ENCODE measurements at places on chromosomes 12 and 14.

GRCh38 chr12:42361909-42362646 is 36.1 kb downstream of the PPHLN1 start:
- DNase-seq: no peak

DNA sequence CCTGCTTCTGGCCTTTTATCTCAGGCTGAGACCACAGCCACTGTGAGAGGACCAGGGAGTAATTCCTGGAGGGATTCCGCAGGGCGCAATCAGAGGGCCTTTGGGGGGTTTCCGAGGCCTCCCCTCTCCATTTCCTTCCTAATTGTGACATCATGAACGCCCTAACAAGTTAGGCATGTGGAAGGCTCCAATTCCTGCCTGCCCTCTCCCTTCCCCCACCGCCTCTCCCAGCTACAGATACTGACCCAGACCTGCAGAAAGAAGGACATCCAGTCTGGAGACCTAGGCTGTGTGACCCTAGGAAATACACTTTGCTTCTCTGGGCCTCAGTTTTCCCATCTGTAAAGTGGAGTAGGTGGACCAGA is 637.9 kb downstream of the MED13L start:
- no peak for DNase-seq

GRCh38 chr12:62986844-62987243 is 51.9 kb upstream of the PPM1H start:
- DNase-seq: no peak

DNA sequence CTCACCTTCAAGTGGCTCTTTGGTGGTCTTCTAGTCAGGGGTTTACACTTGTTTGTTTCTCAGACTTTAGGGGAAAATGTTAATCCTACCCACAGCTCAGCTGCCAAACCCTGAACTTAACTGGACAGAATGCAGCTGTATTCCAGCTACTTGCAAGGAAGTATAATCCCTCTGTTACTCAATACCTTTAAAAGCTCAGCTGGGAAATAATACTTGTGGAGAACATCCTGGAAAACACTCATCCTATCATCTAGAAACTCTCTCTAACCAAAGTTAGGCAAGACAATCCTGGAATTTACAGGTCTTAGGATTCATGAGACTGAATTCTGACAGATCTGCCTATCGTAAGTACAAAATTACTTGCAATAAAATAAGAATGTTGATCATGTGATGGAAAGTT is 404.1 kb downstream of the ADAMTS20 start:
- DNase-seq: no peak

- DNase-seq: no peak
Measured at GRCh38 chr14:23694949-23695663, 58.9 kb downstream of the DHRS2 start.

- no peak for DNase-seq
Measured at GRCh38 chr14:68987653-68988036, 8.5 kb upstream of the ACTN1 start.

GRCh38 chr12:89156340-89156739 is 196.0 kb downstream of the DUSP6 start:
- no peak for DNase-seq

DNA sequence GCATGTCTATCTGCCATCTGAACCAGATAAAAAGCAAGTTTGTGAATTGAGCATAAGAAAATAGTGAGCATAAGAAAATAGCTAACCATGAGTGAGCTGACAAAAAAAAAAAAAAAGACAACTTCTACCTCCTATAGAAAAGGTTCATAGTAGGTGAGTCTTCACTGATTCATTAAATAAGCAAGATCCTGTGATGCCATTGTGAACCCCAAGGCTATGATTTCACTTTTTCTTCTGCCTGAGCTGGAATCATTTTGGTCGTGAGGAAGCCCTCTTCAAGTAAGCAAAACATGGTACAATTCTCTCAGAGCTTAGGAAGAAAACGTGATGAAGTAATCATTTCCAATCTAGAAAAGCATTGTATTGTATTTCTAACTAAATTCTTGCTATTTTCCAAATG is 1.2 kb downstream of the PIK3C2G start:
- DNase-seq: no peak

- DNase-seq: no peak
Measured at GRCh38 chr12:57810450-57810849, 8.1 kb downstream of the AVIL start.

- no peak for DNase-seq
Measured at GRCh38 chr14:62455446-62455845, 589.8 kb downstream of the KCNH5 start.

DNA sequence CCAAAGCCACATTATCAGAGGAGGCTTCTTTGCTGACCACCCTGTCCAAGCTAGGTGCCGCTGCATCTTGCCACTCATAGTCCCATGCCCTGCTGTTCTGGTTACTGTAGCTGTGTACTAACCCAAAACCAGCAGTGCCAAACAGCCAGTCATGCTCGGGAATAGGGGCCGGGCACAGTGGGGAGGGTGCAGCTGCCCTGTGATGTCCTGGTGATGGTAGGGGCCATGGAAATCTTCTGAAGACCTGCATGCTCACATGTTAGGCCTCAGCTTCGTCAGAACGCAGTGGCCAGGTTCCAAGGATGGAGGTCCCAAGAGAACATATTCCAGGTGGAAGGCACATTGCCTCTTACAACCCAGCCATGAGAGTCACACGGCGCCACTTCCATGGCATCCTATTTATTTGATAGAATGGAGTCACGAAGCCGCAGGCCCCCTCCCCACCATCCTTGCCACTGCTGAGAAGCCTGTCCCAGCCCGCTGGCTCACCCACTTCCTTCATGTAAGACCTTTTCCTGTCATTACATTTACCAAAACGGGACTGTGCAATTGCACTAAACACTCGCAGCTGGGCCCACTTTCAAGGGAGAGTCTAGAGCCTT is 48.5 kb downstream of the FAM222A start:
- no peak for DNase-seq

DNA sequence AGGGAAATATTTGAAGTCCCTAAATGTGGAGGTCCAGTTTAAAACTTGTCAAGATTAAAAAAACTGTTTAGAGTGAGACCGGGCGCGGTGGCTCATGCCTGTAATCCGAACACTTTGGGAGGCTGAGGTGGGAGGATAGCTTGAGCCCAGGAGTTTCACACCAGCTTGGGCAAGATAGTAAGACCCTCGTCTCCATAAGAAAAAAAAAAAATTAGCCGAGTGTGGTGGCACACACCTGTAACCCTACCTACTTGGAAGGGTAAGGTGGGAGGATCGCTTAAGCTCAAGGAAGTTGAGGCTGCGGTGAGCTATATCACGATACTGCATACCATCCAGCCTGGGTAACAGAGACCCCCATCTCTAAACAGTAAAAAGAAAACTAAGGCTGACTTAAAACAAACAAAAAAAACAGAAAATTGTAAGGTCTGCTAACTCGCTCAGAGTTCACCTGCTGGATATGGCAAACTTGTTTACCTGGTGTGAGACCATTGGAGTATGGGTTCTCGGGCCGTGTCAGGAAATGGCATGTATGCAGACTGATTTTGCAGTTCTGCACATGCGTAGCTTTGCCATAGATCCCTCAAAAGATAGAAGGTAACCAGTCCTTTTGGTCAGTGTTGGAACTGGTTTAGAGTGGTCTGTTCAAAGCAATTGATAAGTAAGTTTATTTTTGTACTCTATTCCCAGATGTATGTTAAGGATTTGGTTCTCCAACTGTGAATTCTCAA is 2.1 kb downstream of the RNF10 start:
- DNase-seq: no peak

- no peak for DNase-seq
Measured at GRCh38 chr12:59646636-59647035, 50.8 kb downstream of the SLC16A7 start.

GRCh38 chr12:82972624-82973023 is 285.9 kb downstream of the TMTC2 start:
- no peak for DNase-seq

All from GM12891 (cell line).